ENCODE measurements at places on chromosomes 4 and X. TPM values are rescaled to one million over a fixed set of nuclear protein-coding genes. Genes with fewer than 3 reads are reported as not detected.
A peak's percentile ranks its signal among the peaks of the same experiment; 100 is the strongest.

DNA sequence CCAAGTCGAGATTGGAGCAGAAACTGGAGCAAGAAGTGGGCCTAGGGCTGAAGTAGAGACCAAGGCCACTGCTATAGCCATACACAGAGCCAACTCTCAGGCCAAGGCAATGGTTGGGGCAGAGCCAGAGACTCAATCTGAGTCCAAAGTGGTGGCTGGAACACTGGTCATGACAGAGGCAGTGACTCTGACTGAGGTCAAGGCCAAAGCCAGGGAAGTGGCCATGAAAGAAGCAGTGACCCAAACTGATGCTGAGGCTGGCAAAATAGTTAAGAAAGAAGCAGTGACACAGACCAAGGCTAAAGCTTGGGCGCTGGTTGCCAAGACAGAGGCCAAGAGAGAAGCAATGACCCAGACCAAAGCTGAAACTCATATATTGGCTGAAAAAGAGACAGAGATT, 3.5 kb downstream of the ARMCX4 start:
- H3K36me3 ChIP-seq = peaks cover 9% of the 10 kb centered on the region
- H3K4me1 ChIP-seq = peaks cover 12% of the 10 kb centered on the region
- no peak overlapping the region for H3K27ac ChIP-seq
- H3K27me3 ChIP-seq = peaks cover 14% of the 10 kb centered on the region

DNA sequence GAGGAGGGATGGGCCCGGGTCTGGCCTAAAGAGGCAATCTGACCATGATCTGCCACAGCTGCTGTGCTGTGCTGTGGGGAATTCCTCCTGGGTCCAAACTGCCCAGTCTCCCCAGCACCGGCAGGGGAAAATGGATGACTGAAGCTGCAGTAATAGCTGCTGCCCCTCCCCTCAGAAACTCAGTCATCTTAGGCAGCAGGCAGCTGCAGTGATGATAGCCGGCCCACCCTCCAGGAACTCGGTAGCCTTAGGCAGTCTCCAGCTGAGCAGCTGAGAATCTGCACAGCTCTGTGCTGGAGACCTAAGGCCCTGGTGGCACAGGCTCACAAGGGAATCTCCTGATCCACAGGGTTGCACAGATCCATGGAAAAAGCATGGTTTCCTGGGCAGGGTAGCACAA, 113.4 kb upstream of the USP38 start:
- no peak overlapping the region for H3K27ac ChIP-seq
- no peak overlapping the region for H3K4me3 ChIP-seq
- peaks cover 7% of the 10 kb centered on the region for H3K4me1 ChIP-seq
- no peaks in the 10 kb centered on the region for H3K36me3 ChIP-seq

DNA sequence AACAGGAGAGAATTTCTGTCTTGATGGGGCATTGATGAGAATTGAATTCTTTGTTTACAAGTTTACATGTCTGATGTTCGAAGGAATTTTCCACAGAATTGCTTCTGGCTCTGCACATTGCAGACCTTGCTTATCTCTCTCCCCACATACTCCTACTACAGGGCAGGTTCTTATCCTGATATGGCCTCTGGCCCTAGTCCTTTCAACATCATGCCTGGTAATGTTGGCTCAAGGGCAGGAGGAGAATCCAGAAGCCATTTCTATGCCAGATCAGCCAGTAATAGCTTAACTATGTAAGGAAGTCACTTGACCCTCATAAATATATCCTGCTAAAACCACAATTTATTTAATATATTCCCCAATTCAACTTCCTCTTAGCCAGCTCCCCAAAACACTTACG, 24.3 kb upstream of the TSPAN5 start:
- no peak overlapping the region for H3K4me3 ChIP-seq
- DNase-seq = no peak
- no peaks in the 10 kb centered on the region for H3K36me3 ChIP-seq

GRCh38 chr4:48939785-48940184, 33.2 kb upstream of the OCIAD2 start:
- H3K27me3 ChIP-seq = no peaks in the 10 kb centered on the region
- no peak overlapping the region for H3K4me3 ChIP-seq
- peak overlapping the region; percentile 80 for H3K27ac ChIP-seq
- peaks cover 26% of the 10 kb centered on the region for H3K4me1 ChIP-seq
- DNase-seq = peak; percentile 24

ARMCX4 gene
- total RNA-seq = 1.8 TPM

DNA sequence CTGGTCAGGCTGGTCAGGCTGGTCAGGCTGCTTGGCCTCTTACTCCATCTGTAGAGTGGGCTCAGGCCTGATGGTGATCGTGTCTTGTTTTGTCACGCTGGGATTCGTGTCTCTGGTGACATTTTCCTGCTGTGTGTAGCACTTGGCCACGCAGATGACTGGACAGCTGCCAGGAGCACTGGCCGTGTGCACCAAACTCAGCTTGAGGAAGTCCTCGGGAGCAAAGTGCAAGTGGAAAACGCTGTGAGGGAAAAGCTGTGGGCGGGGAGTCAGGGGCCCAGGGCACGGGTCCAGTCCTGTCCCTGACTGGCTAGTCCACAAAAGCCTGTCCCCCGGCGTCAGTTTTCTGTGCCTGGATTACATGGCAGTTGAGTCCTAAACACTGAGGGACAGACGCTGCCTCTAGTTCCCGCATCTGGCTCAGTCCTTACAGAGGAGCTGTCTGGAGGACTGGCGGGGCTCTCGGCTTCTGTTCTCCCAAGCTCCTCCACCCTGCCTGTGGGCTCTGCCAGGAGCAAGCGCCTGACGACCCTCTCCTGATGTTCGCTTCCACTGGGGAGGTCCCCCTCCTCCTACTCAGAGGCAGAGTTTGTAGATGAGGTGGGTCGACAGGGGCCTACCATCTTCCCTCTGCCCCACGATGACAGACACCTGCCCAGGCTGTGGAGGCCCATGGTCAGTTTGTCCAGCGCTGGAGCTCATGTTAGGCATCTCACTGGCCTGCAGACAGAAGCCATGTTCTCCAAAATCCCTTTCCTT, 35.9 kb upstream of the GRPEL1 start:
- H3K27ac ChIP-seq = no peak overlapping the region
- peaks cover 4% of the 10 kb centered on the region for H3K27me3 ChIP-seq
- H3K4me3 ChIP-seq = peak overlapping the region; percentile 79
- DNase-seq = peak; percentile 18
- peaks cover 13% of the 10 kb centered on the region for H3K36me3 ChIP-seq

MTMR8 gene
- 3.0 TPM for total RNA-seq

DNA sequence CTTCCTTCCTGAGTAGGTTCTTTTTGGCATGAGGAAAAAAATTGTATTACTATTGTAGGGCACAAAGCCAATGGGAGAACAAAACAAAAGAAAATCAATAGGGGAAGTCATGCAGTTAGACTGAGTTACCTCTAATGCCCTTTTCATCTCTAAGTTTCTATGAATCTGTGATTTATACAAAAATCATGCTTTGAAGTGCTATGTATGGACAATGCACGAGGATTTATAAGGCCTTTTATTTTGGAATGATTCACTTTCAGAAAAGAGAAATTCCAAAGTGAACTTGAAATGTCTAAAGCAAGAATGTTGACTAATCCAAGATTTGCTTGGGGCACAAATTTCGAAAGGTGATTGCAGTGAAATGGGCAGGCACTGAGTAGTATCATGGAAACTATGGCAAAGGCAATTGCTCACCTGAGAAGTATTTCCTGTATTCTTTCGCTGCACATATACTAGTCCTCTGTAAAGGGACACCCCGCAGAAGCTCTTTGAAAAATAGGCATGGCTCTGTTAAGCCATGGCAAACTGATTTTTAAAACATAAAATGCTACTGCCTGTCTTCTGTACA, 52.8 kb downstream of the ADGRG4 start:
- no peak overlapping the region for H3K4me3 ChIP-seq
- no peaks in the 10 kb centered on the region for H3K36me3 ChIP-seq
- peak overlapping the region; percentile 50 for H3K27ac ChIP-seq
- H3K4me1 ChIP-seq = no peaks in the 10 kb centered on the region
- H3K27me3 ChIP-seq = no peaks in the 10 kb centered on the region

DNA sequence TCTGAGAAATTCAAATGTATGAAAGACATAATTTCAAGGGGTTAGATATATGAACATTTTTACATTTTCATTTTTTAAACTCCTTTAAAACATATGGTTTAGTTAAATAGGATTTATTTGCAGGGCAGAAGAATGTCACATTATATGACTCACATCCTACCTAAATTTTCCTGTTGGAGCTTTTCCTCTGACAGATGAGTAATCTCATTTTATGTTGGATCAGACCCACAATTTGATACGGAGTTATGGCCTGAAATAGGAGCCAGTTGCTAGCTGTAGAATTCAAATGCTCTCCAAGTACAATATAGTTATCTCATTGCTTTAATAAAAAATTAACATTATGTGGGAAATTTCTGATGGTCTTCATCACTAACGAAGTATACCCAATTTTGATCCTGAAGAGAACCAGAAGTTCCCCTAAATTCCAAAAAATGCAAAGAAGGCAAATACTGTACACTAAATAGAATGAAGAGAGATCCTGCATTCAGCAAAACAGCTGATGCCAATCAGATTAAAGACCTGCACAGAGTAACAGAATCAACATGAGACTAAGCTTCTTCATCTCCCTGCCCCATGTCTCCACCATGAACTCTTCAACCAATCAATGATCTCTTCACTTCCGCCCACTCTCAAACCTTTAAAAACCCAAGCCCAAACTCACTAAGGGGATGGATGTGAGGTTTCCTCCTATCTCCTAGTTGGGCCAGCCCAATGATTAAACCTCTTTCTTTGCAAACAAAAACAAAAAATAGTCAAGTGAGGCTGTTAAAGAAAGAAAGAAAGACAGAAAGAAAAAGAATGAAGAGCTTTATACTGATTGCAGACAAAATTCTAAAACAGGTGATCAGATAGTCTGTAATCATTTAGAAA, 10.9 kb upstream of the EXOSC9 start:
- DNase-seq = no peak
- peaks cover 23% of the 10 kb centered on the region for H3K4me1 ChIP-seq
- no peaks in the 10 kb centered on the region for H3K27me3 ChIP-seq

EREG gene
- 422 TPM for total RNA-seq

- H3K4me3 ChIP-seq = peak overlapping the region; percentile 97
- H3K27ac ChIP-seq = peak overlapping the region; percentile 96
- peaks cover 25% of the 10 kb centered on the region for H3K36me3 ChIP-seq
- no peaks in the 10 kb centered on the region for H3K27me3 ChIP-seq
These were observed 731 bp upstream of the AMMECR1 start for GRCh38 chrX:110318664-110318968.

GRCh38 chr4:185079271-185079905, 61.1 kb downstream of the HELT start:
- H3K27me3 ChIP-seq = no peaks in the 10 kb centered on the region
- peaks cover 8% of the 10 kb centered on the region for H3K4me1 ChIP-seq
- no peaks in the 10 kb centered on the region for H3K36me3 ChIP-seq
- no peak for DNase-seq
